Stimulated activated CD4-positive, alpha-beta T cell treated with anti-CD3 and anti-CD28 coated beads, Interleukin-15, amount 100 ng/mL, for 24 hours (primary cell): ENCODE measurements at places on chromosomes 5 and 9.

DNA sequence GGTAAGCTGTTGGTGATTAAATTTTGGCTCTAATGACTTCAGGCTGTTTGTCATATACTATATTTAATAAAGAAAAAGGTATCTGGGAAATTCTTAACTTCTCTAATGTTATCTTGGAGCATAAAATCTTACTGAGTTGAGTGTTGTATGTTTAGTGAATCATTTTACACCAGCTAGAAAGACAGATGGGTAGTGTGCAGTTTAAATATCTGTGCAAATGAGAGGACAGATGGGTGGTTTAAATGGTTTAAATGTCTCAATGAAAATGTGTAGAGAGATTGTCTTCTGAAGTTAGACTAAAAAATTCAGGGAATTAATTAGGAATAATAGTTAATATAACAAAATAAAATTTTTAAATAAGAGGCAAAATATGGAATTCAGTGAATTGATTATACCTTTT is 114.5 kb downstream of the FER start:
- DNase-seq: no peak

GRCh38 chr5:181221792-181222629 is 1.1 kb upstream of the TRIM41 start:
- DNase-seq: peak; percentile 95

DNA sequence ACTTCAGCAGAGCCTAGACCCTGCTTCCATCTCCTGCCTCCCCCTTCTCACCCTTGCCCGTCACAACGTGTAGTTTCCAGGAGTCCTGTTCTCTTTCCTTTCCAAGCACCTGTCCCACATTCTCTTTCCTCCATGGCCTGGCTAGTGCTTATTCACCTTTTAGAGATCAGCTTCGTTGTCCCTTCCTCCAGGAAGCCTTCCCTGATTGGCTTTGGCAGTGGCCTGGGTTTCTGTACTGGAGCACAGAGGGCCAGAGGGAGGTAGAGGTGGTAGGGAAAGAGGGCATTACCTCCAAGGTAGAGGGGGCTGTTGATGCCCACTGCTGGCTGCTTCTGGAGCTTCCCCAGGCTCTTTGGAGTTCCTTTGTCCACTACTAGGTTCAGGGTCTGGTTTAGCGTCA is 93.7 kb upstream of the PANK3 start:
- no peak for DNase-seq

DNA sequence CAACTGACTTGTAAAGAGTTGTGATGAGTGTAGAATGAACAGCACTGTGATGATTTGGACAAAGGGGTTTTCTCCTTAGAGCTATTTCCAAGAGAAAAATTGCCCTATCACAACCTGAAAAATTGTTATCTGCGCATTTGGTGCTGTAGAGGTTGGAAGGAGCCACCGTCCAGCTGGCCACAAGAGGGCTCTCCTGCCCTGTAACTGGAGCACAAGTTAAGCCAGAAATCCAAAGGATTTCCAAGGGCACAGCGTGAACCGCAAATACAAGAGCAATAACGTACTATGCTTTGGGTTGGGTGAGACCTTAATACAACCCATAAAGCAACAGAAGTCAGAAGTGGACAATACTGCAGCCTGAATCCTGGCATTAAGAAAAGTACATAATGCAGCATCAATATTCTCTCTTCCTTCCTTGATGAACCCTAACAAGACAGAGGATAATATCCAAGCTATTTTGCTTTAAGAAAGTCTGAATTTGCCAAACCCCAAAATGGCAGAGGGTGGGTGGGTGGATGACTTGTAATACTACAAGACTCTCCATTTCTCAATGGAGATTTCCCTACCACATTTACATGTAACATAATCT is 56.8 kb upstream of the SMIM32 start:
- peak; percentile 26 for DNase-seq

DNA sequence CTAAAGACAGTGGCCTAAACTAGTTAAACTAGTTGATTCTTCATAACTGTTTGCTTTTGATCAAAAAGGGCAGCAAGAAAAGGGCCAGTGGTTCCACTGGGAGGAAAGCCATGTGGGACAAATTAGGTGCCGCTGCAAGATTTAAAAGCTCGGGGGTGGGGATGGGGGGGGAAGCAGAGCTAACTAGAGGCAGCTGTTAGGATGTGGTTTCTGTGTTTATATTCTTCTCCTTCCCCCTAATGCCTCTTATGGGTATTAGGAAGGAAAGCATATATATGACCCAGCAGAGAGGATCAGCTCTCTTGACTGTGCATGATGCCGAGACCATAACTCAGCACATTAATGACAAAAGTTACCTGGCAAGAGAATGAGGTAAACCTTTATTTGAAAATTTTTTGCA is 65.7 kb downstream of the EFNA5 start:
- no peak for DNase-seq

GRCh38 chr5:167861129-167861927 is 430.1 kb upstream of the WWC1 start:
- no peak for DNase-seq

GRCh38 chr9:88237479-88237961 is 99.2 kb upstream of the SPATA31C2 start:
- no peak for DNase-seq

DNA sequence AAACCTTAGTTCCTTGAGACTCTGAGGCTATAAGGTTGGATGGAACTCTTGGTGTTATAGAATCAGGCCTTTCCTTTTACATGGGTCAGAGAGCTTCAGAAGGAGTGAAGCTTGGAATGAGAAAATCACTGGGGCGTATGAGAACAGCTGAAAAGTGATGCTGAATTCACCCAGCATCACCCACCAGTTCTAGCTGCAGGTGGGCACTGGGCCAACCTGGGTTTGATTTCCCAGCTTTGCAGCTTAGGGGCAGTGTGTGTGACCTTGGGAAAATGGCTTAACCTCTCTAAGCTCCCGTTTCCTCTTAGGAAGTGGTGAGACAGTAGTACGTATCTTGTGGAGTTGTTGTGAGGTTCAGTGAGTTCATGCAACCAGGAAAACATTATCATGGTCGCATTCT is 10.7 kb downstream of the PCDH12 start:
- DNase-seq: no peak

DNA sequence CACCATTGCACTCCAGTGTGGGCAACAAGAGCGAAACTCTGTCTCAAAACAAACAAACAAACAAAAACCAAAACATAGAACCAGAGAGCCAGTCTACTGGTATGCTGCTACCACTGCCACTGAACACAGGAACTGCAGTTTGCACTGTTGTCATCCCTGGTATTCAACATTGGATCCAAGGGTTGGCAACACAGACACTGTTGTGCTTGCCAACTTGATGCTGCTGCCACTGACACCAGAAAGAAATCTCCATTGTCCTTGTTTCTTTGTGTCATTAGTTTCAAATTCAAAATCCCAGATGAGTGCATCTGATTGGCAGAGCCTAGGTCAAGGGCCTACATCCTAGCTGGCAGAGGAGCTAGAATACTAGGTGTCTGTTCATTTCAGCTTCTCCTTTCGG is 16.2 kb downstream of the HINT1 start:
- no peak for DNase-seq

DNA sequence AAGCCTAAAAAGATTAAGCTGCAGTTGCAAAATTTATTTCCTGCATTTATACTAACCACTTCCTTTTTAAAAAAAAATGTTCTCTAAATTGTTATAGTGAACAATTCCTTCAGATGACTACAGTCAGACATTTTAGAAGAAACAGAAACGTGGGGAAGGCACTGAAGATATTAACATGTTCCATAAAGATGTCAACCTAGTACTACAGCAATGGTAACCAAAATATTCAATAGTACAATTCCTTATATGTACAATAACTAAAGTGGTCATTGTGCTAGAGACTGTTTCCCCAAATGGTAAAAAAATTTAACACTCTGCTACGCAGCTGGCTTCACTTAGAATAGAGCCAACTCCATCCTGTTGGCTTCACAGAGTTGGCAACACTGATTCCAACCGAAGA is 97.7 kb downstream of the FNBP1 start:
- DNase-seq: no peak

DNA sequence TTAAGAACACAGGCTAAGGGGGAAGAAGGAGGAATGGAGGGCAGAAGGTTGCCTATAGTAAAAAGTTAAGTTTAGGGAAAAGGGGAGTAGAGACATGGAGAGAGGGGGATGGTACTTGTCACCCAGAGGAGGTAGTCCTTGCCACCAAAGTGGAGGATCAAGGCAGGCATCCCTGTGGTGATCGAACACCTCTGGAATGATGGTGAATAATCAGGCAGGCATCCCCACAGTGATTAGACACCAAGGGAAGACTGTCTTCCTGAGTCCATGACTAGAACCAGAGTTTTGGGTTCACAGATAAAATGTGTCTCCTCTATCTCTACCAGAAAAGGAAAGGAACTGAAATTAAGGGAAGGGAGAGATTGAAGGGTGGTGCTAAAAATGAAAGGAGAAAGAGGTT is 19.2 kb upstream of the HMGCS1 start:
- DNase-seq: no peak

- DNase-seq: no peak
Measured at GRCh38 chr5:141529002-141529401, 40.1 kb downstream of the PCDHGC5 start.

GRCh38 chr5:119292701-119293515 is 62.9 kb upstream of the TNFAIP8 start:
- DNase-seq: no peak

GRCh38 chr9:68793605-68794343 is 88.7 kb downstream of the PIP5K1B start:
- DNase-seq: no peak

DNA sequence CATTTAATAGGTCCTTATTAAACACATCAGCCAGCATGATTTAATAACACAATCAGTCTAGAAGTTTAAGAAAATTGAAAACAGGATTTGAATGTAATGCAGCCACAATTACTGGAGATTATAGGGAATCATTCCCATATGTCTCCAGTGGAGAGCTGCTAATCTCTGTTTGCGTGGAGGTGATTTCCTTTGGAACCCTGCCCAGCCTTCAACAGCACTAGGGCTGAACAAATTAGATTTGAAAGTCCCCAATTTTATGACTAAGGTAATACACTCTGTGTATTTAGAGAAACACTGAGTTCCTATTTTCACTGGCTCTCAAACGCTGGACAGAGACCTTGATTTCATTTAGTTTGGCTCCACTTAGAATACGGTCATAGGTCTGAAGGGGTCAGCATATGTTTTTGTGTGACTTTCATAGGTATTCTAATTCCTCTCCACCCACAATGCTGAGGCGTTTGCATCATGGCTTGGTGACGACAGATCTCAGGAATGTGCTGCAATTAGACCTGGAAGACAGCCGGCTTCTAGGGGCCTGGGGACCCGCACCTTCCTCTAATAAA is 508.3 kb downstream of the EBF1 start:
- no peak for DNase-seq

GRCh38 chr5:6399980-6400910 is 21.9 kb upstream of the MED10 start:
- DNase-seq: no peak

DNA sequence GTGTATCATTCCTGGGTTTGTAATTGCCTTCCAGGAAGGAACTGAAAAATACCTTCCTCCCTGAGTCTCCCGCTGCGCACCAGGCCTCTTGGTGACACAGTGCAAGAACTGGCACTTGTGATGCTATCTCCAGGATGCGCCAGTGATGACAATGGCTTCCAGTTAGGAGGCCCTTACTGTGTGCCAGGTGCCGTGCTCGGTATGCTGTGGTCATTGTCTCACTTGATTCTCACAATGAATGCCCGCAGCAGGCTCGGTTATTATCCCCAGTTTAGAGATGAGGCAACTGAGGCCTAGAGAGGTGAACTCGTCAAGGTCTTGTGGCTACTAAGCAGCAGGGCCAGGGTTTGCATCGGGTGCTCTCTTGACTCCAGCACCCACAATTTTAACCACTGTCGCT is 31.5 kb upstream of the SLC2A8 start:
- DNase-seq: no peak

DNA sequence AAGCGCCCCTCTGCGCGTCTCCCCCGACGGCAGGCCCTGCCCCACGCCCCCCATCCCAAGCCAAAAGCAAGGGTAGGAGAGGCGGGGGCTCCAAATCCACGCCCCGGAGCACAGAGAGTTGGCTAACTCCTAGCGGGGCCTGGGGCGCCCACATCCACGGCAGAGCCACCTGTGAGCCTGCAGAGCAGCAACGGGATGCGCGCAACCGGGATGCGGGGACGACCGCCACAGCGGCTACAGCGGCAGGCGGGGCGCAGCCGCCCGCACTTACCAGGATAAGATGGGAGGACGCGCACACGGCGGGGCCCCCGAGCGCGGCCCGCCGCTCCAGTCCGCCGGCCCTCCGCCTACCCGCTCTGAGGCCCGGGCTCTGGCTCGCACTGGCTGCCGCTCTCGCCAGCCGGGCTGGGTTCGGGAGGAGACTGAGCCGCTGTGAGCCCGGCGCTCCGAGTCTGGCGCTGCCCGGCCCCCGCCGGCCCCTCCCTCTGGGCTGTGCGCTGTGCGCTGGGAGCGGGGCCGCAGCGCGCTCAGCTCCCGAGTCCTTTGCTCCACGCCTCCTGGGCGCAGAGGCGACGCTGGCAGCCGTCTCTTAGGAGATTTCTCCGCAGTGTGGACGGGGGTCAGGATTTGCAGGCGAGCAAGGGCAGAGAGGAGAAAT is at the start of gene SLC24A2:
TSS of gene SLC24A2 (minus strand) at position 424 of the 658 bp plus-strand sequence.
- no peak for DNase-seq

GRCh38 chr5:79512049-79512448 is 1.9 kb downstream of the HOMER1 start:
- DNase-seq: no peak

- DNase-seq: no peak
Measured at GRCh38 chr5:10331341-10331796, 22.1 kb upstream of the MARCHF6 start.

GRCh38 chr5:156197042-156197635 is 129.8 kb upstream of the SGCD start:
- DNase-seq: no peak

- no peak for DNase-seq
Measured at GRCh38 chr5:100899675-100900074, 3.4 kb downstream of the ST8SIA4 start.

DNA sequence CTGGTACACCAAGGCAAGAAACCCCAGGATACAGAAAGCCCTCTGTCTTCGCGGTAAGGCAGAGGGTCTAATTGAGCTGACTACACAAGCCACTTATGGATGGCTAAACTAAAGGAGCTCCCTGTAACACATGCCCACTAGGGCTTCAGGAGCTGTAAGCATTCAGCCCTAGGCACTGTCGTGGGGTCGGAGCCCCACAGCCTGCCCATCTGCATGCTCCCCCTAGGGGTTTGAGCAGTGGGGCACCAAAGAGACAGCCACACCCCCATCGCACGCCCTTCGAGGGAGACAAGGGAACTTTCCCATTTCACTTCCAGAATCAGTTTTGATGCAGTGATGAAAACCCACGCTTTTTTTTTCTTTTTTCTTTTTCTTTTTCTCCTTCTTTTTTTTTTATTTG is 11.0 kb upstream of the MTMR12 start:
- DNase-seq: no peak
